ENCODE measurements at places on chromosomes 13 and 19. TPM values are rescaled to one million over a fixed set of nuclear protein-coding genes. Genes with fewer than 3 reads are reported as not detected.

- no peaks in the 10 kb centered on the region for H3K27me3 ChIP-seq
- peaks cover 9% of the 10 kb centered on the region for H3K36me3 ChIP-seq
- H3K4me1 ChIP-seq = no peaks in the 10 kb centered on the region
- DNase-seq = peak; percentile 55
- H3K4me3 ChIP-seq = no peak overlapping the region
- H3K27ac ChIP-seq = no peak overlapping the region
Measured at GRCh38 chr19:18879579-18880373, 16.2 kb downstream of the CERS1 start.

KLF2 gene
- 0.77 TPM for total RNA-seq

CBARP gene
- total RNA-seq = 7.3 TPM

TUBB4A gene
- total RNA-seq = 3.8 TPM

- H3K4me1 ChIP-seq = peaks cover 6% of the 10 kb centered on the region
- H3K27ac ChIP-seq = no peak overlapping the region
Measured at GRCh38 chr19:41991025-41991424, 3.0 kb downstream of the ATP1A3 start.

GRCh38 chr13:72181661-72182060 lies 314.7 kb upstream of the DACH1 start:
- no peaks in the 10 kb centered on the region for H3K4me1 ChIP-seq
- no peaks in the 10 kb centered on the region for H3K27me3 ChIP-seq
- no peak overlapping the region for H3K27ac ChIP-seq

GRCh38 chr13:36261011-36261410 lies 36.6 kb downstream of the CCDC169 start:
- no peaks in the 10 kb centered on the region for H3K36me3 ChIP-seq
- H3K4me1 ChIP-seq = no peaks in the 10 kb centered on the region
- no peak overlapping the region for H3K27ac ChIP-seq
- no peak overlapping the region for H3K4me3 ChIP-seq
- DNase-seq = no peak

GRCh38 chr19:27792576-27793127 lies 1420.3 kb downstream of the UQCRFS1 start:
- no peaks in the 10 kb centered on the region for H3K36me3 ChIP-seq
- H3K4me1 ChIP-seq = no peaks in the 10 kb centered on the region
- H3K27ac ChIP-seq = peak overlapping the region; percentile 69
- no peaks in the 10 kb centered on the region for H3K27me3 ChIP-seq
- peak overlapping the region; percentile 73 for H3K4me3 ChIP-seq

DNA sequence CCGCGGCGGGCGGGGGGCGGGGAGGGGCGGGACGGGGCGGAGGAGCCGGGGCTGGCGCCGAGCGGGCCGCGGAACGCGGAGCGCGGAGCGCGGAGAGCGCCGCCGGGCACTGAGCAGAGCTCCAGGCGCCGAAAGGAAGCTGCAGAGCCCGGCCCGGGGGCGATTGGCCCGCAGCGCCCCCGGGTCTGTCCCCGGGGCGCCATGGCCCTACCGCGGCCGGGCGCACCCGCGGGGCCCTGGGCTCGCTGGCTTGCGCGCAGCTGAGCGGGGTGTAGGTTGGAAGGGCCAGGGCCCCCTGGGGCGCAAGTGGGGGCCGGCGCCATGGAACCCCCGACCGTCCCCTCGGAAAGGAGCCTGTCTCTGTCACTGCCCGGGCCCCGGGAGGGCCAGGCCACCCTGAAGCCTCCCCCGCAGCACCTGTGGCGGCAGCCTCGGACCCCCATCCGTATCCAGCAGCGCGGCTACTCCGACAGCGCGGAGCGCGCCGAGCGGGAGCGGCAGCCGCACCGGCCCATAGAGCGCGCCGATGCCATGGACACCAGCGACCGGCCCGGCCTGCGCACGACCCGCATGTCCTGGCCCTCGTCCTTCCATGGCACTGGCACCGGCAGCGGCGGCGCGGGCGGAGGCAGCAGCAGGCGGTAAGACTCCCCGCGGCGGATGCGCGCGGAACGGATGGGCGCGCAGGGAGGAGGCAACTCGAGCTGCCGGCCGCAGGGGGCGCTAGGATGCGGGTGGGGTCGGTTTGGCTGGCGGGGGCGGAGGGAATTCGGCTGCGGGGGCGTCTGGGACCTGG lies at the start of gene PDE4A:
Gene PDE4A (plus strand): TSS at position 95 of the 796 bp plus-strand sequence. CDS start 227 bp downstream, at position 322.
- H3K27ac ChIP-seq = no peak within 1 kb of the TSS
- H3K27me3 ChIP-seq = peaks cover 7% of the 10 kb centered on the region
- H3K36me3 ChIP-seq = no peaks in the 10 kb centered on the region
- peaks cover 15% of the 10 kb centered on the region for H3K4me1 ChIP-seq
- peak; percentile 53 for DNase-seq

AP1M2 gene
- total RNA-seq = 196 TPM

DNA sequence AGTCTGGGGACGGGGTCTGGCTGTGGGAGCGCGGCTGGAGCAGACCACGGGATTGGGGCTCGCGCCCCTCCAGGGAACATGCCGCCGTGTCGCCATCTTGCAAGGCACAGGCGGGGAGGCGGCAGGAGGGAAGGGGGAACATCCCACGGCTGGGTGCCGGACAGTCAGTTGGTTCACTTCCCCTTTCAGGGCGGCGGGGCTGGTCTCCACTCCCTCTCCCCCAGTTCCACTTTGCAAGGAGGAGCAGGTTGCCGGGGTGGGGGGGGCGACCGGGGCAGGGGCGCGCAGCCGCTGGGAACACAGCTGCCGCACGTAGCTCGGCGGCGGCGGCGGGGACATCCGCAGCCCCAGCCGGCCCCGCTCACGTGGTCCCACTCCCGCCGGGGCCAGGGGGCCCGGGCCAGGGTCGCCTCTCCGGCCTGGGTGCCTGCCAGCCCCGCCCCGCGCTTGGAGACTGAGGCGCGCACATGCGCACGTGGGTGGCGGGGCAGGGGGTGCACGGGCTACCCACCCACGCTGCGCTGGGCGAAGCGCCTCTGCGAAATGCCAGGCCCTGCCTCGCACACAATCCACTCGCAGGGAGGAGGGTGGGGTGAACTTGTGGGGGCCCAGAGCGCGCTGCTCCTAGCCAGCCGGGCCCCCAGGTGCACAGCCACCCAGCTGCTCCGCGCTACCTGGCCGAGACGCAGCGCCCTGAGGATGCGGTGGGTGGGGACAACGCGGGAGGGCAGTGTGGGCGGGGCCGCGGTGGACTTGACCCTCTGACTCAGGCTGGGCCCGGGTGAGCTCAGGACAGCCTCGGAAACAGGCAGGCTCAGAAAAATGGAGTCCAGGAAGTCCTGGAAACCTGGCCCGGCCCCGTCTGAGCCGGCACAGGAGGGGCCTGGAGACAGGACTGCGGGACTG lies 6.4 kb downstream of the KLF16 start:
- H3K4me3 ChIP-seq = no peak overlapping the region
- H3K4me1 ChIP-seq = peaks cover 39% of the 10 kb centered on the region
- no peaks in the 10 kb centered on the region for H3K36me3 ChIP-seq
- no peak for DNase-seq
- no peaks in the 10 kb centered on the region for H3K27me3 ChIP-seq
- no peak overlapping the region for H3K27ac ChIP-seq
